ENCODE measurements at places on chromosomes 5 and 9.

GRCh38 chr9:89869793-89870580, 265.2 kb downstream of the GADD45G start:
- no peak for DNase-seq

DNA sequence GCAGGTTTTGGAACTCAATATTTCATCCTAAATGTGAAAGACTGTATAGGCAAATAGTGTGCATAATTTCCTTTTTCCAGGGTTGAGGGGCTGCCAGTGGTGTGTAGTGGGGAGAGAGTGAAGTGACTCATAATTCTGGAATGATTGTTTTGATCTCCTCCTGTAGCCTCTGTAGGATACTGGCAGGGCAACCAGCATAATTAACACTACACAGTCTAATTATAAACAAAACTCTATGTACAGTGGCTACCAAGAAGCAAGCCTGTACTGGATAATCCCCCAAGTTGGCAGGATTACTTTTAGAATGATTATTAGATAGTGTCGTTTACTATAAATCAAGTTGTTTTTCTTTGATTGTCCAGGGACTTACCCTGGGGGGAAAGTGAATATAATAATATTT, 32.2 kb downstream of the LNPEP start:
- DNase-seq: no peak

- DNase-seq: no peak
These were observed 145.7 kb downstream of the TLE1 start for GRCh38 chr9:81543695-81544094.

GRCh38 chr9:99808454-99808853, 13.2 kb upstream of the NR4A3 start:
- DNase-seq: no peak

DNA sequence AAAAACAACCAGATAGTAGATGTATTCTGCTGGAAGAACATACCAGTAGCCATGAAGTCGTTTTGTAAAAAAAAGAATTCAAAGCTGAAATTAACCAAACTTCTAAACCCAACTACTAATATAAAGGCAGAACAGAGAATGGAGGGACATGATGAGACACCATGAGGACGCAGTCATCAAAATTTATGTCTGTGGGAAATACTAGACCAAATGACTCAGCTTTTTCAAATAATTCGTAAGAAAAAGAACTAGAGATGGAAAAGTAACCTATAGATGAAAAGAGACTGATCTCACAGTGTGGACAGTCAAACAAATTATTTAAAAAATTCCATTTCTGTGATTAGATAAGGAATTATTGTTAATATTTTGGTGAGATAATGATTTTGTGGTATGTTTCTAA, 10.3 kb downstream of the TTC23L start:
- DNase-seq: no peak

GRCh38 chr5:109964136-109964535, 274.4 kb downstream of the MAN2A1 start:
- DNase-seq: no peak

- no peak for DNase-seq
These were observed 366.9 kb upstream of the NUDT12 start for GRCh38 chr5:103929338-103930013.

All from stimulated activated CD8-positive, alpha-beta memory T cell treated with anti-CD3 and anti-CD28 coated beads, Interleukin-2, amount 100 ng/mL, for 1 hour (primary cell).